ENCODE measurements at places on chromosomes 6 and 20. TPM values are rescaled to one million over a fixed set of nuclear protein-coding genes. Genes with fewer than 3 reads are reported as not detected.

The SLC22A16 gene
- polyA plus RNA-seq, result 0.09 TPM

The PSMB9 gene
- polyA plus RNA-seq, result 71.1 TPM

The SLC22A3 gene
- polyA plus RNA-seq, result 0.99 TPM

The CDH4 gene
- polyA plus RNA-seq, result 7.3 TPM

The UBE2J1 gene
- 14.9 TPM for polyA plus RNA-seq

The DYNLT2 gene
- polyA plus RNA-seq, result 0.30 TPM

The DLL1 gene
- 11.3 TPM for polyA plus RNA-seq

The MROH8 gene
- polyA plus RNA-seq, result 0.42 TPM

DNA sequence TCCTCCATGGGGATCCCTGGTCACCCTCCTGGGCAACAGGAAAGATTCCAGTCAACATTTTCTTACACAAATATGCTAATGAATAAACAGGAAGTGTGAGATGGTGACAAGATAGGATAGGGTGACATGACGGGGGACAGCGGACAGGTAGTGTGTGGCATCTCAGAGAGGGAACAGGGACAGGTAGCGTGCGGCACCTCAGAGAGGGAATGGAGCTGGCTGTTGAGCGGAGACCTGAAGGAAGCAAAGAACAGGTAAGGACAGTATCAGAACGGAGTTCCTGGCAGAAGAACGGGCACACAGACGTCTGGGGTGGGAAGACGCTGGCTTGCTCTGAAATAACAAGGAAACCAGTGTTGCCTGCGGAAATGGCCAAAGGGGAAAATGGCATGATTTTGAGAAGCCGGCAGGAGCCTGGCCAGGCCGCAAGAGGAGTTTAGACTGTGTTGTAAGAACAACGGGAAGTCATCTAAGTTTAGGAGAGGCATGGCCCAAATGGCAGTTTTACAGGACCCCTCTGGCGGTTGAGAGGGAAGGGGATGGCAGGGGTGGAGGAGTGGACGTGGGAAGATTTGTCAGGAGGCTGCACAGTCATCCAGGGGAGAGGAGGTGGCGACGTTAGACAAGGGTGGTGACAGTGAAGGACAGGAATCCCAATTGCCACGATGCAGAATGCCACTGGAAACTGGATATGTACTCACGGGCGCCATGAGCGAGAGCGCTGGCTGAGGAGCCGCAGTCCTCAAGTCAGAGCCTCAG is 111.6 kb downstream of the JPH2 start:
- no peak for DNase-seq

GRCh38 chr20:926670-927069 is 10.5 kb upstream of the ANGPT4 start:
- no peak for DNase-seq

GRCh38 chr6:146304181-146304580 is 239.5 kb upstream of the RAB32 start:
- no peak for DNase-seq

- no peak for DNase-seq
Observed at GRCh38 chr6:150617062-150617461, 17.4 kb downstream of the PLEKHG1 start.

- no peak for DNase-seq
Observed at GRCh38 chr6:64505312-64505711, 869.7 kb downstream of the PHF3 start.

DNA sequence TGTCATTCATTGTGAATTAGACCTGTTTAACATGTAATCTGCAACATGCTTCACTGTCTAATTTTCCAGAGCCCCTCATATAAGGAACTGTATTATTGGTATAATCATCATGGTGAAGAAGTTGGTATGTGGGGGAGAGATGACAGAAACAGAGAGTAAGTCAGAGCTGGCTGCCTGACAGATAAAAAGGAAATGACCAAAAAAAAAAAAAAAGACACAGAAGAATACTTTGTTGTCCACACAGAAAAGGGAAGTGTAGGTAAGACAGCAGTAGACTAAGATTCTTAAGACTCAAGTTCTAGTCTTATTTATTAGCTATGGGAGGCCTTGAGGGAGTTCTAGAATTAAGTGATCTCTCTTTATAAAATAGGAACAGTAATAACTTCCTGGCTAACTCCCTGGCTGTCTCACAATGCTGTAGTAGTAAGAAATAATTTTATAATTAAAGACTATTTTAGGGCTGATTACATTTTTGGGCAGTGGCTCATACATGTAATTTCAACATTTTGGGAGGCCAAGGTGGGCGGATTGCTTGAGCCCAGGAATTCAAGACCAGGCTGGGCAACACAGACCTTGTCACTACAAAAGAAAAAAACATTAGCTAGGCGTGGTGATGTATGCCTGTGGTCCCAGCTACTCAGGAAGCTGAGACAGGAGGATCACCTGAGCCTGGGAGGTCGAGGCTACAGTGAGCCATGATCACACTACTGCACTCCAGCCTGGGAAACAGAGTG is 102.5 kb downstream of the PRL start:
- DNase-seq, result no peak

- DNase-seq, result no peak
Observed at GRCh38 chr20:40636486-40636885, 52.5 kb downstream of the MAFB start.

DNA sequence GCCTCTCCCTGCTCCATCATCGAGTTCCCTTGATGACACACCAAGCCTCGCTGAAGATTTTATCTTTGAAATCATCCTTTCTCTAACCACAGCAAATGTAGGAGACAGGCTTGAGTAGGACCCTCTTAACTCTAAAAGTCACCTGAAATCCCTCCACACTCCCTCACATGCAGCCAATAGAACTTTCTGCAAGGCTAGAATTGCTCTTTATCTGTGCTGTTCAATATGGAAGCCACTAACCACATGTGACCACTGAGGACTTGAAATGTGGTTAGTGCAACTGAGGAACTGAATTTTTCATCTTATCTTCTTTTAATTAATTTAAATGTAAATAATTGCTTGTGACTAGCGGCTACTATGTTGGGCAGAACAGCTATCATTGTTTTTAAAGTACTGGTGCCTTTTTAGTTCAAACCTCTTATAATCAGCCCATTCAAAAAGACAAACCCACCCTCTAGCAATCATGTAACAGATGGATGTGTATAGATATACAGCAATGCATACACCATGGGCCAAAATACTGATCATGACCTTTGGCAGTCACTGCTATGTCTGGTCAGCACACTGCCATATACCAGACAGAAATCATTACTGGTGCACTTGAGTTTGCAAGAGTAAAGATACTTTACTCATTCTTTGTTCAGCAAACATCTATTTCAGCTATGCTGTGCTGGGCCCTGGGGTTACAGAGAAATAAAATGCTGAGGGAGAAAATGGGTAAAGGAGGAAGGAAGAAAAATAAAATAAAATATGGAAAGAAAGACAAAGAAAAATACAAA is 50.0 kb downstream of the GFOD1 start:
- no peak for DNase-seq

DNA sequence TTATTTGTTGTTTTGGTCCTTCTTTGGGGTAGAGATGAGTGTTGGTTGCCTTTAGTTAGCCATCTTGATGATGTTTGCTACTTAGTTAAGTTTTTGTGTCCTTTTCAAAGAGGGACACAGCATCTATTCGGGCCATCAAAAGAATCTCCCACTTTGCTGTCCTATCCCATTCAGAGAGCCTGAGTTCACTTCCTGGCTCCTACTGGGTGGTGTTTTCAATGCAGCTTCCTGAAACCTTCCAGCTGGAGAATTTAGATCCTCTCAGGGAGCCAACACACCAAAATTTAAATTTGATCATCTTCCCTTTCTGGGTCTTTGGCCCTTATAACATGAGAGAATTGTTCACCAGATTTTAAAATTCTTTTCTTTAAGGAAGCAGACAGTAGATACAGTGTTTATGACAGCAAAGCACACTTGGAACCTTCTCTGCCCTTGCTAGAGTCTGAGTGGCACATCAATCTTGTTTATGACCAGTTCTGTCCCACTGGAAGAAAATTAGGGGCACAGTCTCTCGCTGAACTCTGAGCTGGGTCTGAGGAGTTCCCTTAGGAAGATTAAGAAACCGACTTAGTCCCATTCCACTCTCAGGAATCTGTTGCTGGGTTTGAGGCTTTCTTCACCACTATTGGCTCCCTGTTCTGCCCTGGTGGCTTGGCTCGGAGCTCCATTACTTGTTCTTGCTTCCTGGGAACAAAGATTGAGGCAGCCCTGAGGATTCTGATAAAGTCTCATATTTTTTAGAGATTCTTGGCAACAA is 115.5 kb downstream of the CCDC170 start:
- no peak for DNase-seq

DNA sequence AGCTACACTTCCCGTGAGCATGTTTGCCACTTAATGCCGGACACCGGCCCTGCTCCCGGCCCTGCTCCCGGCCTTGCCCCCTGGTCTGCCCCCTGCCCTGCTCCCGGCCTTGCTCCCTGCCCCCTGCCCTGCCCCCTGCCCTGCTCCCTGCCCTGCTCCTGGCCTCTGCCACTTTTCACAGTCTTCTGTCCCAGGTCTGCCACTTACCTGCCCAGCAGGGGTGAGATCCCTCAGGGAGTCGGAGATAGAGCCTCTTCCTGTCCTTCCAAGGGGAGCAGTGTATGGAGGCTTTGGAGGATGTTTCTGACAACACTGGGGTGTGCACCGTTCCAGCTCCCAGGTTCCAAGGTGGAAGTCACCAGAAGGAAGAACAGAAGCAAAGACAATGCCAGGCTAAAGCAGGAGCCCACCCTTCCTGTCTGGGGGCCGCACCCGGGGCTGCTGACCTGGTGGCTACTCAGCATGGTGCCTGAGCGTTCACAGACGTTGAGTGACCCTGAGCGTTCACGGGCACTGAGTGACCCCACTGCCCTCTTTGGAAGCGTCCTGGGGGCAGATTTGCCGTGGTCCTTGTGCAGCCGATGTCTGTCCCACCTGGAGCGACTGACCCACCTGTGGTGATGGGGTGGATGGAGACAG is 199.8 kb downstream of the DLL1 start:
- DNase-seq, result no peak

DNA sequence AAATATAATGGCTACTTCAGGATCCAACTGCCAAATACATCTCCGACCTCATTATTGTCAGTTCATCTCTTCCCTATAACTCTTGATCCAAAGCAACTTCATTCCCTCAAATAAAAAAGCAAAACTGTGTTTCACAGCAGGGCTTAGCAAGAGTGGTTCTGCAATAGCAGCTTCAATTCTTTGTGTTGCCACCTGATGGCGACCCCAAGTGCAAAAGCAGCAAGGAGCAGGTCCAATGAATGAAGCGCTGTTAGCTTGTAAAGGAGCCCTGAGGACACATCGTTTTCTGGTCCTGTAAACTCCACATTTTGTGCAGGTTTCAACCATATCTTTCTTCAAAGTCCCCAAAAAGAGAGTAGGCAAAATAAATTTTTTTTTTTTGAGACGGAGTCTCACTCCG is 19.6 kb downstream of the RTN4IP1 start:
- no peak for DNase-seq

DNA sequence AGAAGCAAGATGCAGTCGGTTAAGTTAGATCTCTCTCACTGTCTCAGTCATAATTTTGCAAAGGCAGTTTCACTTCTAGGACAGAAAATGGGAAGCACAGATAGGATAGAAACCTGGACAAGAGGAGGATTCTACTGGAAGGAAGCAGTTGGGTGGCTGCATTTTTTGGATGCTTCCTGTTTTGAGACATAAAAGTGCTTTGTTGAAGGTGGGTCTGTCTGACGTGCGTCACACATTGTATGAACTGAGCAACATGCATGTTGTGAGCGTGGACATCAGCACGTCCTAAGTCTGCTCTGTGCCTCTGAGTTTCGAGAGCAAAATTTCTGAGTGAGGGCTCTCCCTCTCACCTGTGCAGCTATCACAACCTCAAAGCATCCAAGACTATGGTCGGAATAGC is 68.7 kb upstream of the SNX9 start:
- no peak for DNase-seq

DNA sequence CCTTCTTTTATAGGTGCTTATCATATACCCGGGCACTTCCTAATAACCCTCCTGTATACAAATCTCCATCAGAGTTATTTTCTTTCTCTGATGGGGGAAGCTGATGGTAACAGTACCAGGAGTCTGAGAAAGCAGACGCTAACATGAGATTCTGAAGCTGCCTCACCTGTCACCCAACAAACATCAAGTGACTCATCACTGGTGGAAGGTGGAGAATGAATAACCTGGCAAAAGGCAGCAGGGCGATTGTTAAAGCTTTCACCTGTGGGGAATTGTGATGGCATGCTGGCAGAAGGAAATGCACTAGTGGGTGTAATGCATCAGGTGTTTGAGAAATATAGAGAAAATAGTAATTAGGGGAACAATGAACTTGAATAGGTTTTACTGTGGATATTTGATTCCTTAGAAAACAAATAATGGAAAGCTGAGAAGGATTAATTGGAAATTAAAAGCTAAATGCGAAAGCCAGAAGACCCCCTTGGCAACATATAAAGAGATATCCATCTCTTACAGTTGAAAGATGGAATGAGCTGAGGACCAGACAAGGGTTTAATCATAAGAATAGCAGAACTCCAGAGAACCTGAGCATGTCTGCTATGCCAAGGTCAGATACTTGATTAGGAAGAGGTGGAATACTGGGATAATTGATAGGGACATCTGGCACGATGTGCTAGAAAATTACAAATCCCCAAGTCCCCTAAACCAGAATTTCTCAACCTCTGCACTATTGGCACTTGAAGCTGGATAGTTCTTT is 517.1 kb downstream of the PKHD1 start:
- DNase-seq, result peak; percentile 45

DNA sequence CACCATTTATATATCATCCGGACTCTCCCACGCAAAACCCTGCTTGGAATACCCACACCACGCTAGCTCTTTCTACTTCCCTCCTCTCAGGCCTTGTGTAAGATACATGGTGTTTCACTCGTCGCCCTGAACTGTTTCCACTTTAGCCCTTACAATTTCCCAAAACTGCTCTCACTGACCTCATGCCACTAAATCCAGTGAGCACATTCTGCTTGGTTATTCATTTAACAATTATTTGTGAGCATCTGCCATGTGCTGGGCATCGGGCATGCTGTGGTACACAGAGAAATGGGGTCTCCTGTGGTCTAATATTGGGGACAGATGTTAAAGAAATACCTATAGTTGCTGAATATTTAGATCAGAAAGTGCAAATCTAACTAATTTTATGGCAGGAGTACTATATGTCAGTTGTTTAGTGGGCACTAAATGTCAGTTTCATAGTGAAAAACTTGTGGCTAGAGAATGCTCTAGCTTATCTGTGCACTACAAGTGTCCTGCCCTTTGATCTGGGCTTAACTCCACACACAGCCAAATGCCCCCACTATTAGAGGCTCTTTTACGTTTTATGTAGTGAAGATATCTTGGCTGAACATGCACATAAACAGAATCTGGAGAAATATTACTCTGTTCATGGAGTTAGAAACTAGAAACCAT is 41.0 kb downstream of the PLEKHG1 start:
- DNase-seq, result no peak
